Activated CD8-positive, alpha-beta memory T cell treated with anti-CD3 and anti-CD28 coated beads for 1 hour (primary cell): ENCODE measurements at places on chromosomes 3 and 15.

DNA sequence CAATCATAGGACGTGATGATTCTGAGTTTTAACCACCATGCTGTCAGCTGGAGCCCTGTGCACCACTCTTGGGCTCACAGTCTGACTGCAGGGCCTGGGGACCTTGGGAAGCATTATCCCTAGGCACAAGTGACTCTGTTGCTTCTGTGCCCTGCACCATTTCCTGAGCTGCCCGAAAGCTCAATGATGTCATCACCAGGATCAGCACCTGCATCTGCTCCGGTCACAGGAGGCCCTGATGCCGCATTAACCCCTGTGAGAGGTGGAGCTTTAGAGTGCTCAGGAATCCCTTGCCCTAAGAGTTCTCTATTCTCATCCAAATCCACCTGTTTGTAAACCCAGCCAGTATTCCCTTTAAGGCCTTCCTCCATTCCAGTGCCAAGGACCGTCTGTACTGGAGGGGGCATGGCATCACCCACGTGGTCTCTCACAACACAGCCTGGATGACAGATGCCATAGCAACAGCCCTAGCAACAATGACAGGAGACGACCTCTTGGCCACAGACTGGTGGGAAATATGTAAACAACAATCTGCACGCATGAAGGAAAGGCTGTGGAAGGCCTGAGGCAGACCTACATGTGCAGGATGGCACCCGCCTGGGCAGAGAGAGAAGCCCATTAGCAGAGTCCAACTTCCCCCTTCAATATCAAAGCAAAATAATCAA is 37.9 kb downstream of the NTRK3 start:
- DNase-seq: no peak

DNA sequence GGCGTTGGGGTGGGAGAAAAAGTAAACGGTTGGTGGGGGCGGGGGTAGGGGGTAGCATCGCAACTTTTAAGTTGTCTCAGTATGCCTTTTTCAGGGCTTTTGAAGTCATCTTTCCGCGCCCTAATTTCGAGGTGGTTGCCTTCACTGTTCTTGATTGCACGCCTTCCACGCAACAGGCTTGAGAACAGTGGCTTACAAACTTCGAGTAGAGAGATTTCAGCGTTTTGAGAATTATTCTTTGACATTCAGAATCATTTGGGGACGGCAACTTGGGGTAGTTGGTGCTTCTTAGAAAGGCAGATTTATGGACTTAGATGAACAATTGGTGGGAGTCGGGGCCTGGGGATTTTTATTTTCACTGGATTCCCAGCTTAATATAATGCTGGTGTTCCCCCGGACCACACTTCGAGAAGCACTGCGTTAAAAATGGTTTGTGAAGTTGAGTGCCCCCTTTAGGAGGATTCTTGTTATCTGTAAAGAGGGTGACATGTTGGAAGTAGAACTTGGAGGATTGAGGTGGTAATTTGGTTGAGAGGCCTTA is 880 bp downstream of the PPP4R2 start:
- DNase-seq: no peak

DNA sequence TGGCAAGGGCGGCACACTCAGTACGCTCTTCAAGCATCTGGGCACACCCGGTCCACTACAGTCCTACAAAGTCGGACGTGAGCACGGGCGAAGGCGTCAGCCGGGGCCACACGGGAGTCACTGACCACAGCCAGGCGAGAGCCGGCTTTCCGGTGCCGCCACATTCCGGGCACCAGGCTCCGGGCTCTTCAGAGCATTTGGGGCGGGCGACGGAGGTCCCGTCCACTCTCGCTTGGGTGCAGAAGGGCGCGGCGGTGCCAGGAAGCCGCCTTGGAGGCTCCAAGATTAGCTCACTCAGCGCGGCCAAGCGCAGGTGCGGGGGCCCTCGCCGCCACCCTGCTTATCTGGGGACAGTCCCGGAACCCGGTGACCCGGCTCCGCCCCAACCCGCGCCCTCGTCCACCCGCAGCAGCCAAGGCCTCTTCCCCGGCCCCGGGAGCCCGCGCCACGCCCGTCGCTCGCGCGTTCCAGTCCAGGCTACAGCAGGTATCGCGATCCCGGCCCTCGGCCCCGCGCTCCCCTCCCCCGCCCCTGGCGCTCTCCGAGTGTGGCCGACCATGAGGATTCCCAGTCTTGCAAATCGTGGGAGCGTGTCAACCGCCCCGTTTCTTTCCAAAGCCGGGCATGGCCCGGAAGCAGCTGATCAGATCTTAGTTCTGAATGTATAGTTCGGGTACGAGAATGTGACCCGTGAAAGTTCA is at the start of gene ADPRH:
Gene ADPRH (plus strand): TSS at position 127 of the 701 bp plus-strand sequence. CDS start 2,678 bp downstream, outside the sequence.
- DNase-seq: no peak

DNA sequence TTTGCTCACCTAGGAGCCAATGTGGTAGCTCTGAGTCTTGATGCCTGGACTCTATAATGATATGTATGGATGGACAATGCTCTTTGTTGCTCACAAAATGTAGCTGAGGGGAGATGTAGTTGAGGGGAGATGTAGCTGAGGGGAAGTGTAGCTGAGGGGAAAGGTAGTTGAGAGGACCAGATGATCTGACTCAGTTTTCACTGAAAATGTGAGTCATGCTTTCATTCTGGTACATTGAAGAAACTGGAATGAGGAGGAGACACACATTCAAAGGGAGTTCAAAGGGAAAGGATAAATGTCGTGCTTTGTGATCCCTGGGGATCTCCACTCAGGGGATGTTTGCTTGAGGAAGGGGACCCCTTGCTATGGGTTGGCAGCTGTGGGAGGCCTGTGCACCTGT is 302.9 kb upstream of the TRIM42 start:
- no peak for DNase-seq

GRCh38 chr3:163056874-163057497 is 1560.4 kb downstream of the OTOL1 start:
- DNase-seq: no peak

DNA sequence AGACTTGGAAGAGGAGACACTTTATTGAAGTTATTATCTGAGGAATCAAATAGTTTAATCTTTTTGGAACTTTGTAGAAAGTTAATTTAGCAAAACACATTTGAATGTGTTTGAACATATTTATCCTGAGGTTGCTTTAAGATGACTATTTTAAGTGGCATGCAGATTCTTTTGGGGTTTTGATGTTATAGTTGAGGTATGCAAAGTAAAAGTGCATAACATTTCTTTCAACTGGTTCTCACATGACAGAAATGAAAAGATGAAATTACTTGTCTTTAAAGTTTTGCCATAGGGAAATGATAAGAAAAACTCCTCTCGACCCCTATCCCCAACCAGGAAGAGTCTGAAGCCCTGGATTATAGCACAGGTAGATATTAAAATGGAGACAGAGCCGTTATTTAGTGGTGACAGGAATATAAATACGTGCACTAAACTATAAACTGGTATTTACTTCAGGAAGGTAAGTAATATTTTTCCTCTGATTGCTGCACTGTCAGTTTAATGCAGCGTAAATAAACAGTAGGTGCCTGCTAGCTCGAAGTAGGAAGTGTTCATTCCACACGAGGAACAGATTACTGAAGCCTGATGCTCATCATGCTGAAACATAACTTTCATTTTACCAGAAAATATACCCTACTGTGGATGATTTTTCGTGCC is 15.1 kb upstream of the SATB1 start:
- DNase-seq: no peak

GRCh38 chr15:66715181-66715624 is 13.2 kb downstream of the SMAD6 start:
- DNase-seq: no peak

- DNase-seq: no peak
Observed at GRCh38 chr3:33364531-33365128, 75.6 kb downstream of the UBP1 start.

GRCh38 chr15:44207643-44208042 is 12.6 kb upstream of the FRMD5 start:
- DNase-seq: no peak

GRCh38 chr3:189838291-189838690 is 207.1 kb downstream of the TP63 start:
- no peak for DNase-seq
